ENCODE measurements at places on chromosomes 1 and 21. TPM values are rescaled to one million over a fixed set of nuclear protein-coding genes. Genes with fewer than 3 reads are reported as not detected.

AVPR1B gene
- not detected for polyA plus RNA-seq

IL24 gene
- polyA plus RNA-seq: 0.73 TPM

ARHGAP30 gene
- polyA plus RNA-seq: not detected

GRCh38 chr1:51192213-51192843 lies 43.7 kb upstream of the RNF11 start:
- peak; percentile 65 for DNase-seq

- DNase-seq: no peak
Observed at GRCh38 chr1:57464756-57465155, 40.9 kb upstream of the DAB1 start.

DNA sequence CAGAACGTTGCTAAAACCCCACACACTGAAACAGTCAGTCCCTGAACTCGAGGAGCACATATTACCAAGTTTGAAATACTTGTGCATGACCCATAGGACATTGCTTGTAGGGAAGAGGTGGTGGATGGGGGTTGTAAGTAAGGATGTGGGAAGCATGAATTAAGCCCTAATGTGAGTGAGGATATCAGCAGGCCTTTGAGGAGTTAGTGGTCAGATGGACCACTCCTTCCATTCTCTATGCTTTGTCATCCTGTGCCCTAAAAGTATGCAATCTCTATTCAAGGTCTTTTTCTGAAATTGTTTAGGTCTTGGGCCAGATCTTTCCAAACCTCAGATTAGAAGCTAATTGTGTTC lies 70.9 kb upstream of the SAMSN1 start:
- no peak for DNase-seq

- no peak for DNase-seq
Observed at GRCh38 chr1:114585231-114585630, 3.8 kb upstream of the BCAS2 start.

- no peak for DNase-seq
Observed at GRCh38 chr1:29523136-29523535, 286.8 kb downstream of the PTPRU start.

- no peak for DNase-seq
Observed at GRCh38 chr21:41795726-41796125, 28.9 kb upstream of the RIPK4 start.

DNA sequence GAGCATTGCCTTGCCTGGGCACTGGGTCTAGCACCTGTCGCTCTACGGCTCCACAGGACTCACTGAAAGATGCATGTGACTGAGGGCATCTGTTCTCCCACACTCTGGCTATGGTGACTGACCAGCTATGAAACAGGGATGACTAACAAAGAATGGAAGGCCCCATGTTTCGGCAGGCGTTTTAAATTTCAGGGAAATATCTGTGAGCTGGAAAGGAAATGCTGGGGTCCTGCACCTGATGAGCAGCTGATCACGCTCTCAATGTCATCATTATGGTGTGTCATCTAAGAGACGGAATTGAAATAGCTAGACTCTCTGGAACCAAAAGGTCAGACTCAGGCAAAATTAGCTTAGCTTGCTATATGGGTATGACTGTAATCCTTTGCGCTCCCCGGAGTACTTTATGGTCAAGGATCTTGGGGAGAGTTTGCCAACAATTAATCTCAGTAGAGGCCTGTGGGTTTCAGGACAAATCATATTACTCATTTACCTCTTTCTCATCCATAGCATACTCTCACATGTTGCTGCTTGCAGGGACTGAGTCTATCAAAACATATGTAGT lies 24.5 kb upstream of the PALMD start:
- no peak for DNase-seq

RGS8 gene
- not detected for polyA plus RNA-seq

DNA sequence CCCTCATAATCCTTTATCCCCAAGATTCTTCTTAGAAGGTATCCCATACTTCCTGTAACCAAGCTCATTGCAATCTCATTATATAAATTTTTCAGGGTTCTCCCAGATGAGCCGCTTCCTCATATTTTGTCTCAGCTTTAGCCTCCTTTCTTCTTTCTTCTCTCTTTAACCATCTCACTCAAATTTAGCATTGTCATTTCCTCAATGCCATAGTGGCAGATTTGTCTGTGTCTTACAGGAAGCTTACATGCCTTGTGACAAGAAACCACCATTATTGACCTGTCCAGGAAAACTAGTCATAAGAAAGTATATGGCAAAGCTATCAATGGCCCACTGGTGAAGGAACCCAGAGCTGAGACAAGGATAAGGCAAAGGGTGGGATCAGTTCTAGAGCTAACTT lies 6.0 kb upstream of the FCRL2 start:
- no peak for DNase-seq

DNA sequence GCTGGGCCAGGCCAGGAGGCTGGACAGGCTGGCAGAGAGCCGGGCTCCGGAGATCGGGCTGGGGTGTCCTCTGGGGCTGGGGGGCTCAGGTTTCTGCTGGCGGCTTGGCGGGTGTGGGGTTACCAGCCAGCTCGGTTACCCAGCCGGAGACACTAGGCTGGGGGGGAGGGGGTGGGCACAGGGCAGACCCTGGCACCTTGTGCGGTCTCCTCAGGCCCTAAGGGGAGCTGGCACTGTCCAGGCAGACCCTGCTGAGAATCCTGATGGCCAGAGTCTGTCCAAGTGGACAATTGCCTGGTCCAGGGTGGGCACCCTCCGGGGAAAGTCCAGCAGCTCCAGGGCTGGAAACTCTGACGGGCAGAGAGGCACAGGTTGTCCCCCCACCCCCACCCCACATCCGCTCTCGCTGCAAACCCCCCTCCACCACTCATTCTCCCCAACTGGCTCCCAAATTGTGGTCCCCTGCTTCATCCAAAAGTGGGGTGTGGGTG lies 6.7 kb downstream of the ZBTB7B start:
- DNase-seq: no peak

DNA sequence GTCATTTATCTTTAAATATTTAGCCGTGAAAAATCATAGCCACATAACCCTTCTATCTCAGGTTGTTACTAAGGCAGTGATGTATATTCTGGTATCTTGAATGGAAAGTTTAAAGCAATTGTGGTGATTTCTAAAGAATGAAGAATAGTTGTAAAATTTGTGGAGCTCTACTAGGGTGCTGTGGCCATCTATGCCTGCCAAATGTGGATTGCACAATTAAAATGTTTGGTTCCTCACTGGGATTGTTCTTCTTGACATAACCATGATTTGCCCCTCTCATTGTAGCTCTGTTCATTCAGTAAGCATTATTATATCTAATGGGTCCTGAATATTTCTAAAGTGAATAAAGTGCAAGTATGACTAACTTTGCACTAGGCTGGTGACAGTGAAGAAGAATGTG lies 50.1 kb downstream of the AK4 start:
- DNase-seq: no peak

RXFP4 gene
- not detected for polyA plus RNA-seq

Data from AG04450 (cell line).